Stimulated activated CD4-positive, alpha-beta T cell treated with anti-CD3 and anti-CD28 coated beads, TNF-alpha, amount 100 ng/mL, for 4 hours (primary cell): ENCODE measurements at places on chromosomes 3 and 15.

DNA sequence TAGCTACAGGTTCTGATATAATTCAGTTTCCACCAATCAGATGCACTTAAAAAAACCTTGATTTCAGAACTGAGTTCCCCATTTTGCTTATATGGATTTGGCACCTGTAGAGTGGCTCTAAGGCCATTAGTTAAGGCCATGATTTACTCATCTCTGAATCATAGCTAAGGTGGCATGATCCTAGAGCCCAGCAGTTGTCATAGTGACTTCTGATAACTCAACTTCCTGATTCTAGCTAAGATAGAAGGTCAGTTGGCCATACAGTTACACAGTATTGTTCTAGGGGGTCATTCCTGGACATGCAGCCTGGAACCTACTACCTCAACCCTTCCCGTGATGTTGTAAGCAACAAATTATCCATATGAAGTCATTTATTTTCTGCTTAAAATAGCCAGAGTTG lies 15.9 kb upstream of the TMEM87A start:
- no peak for DNase-seq

DNA sequence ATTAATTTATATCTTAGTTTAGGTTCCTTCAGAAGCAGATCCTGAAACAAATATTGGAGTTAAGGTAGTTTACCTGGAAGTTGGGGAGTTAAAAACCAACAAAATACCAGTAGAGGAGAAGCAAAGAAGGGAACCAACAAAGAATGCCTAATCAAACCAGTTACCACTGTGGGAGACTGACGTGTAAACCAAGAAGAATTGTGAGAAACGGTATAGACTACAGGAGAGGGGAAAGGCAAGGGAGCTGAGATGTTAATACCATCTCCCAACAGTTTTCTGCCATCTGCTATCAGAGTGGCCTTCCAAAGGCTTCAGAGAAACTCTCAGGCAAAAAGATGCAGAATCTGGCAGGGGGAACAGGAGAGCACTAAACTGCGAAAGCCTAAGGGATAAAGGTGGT lies 53.5 kb downstream of the BFSP2 start:
- DNase-seq: no peak

- no peak for DNase-seq
Measured at GRCh38 chr3:69235882-69236281, 113.5 kb upstream of the LMOD3 start.

DNA sequence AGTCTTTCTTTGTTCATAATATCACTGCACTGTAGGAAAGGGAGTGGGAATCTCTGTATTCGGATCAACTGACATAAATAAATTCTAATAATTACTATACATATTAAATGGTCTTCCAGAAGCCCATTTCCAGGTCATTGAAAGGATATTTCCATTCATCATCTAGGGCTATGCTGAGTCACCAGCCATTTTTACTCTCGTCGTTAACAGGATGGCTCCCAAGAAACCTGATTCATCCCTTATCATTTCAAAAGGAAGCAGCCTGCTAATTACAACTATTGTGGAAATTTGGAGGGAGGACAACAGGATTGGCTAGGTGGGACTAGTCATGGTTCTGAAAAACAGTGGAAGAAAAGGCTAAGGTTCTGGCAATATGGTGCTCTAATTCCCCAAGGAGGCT lies 13.6 kb downstream of the GMNC start:
- no peak for DNase-seq

DNA sequence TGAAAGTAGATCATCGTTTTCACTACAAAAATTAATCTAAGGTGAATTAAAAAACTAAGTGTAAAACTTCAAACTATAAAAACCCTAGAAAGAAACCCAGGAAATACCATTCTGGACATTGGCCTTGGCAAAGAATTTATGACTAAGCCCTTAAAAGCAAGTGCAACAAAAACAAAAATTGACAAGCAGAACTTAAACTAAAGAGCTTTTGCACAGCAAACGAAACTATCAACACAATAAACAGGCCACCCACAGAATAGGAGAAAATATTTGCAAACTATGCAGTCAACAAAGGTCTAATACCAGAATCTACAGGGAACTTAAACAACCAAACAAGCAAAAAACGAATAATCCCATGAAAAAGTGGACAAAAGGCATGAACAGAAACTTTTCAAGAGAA lies 302.0 kb downstream of the CHST2 start:
- DNase-seq: no peak

- DNase-seq: no peak
Measured at GRCh38 chr3:147661916-147662315, 252.8 kb downstream of the ZIC1 start.

DNA sequence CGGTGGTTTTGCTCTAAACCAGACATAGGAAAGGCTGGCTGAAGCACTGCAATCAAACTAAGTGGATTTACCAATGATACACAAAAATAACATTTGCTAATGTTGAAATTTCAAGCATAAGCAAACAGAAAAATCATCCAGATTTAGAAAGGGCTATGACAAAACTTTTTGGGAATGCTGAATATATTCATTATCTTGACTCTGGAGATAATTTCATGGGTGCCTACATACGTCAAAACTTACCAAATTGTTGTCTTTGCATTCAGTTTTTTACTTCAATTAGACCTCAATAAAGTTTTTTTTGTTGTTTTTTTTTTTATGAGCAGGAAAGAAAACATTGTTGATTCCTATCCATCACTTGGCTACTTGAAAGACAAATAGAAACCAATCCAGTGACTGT lies 140.8 kb downstream of the NR2E3 start:
- no peak for DNase-seq

- DNase-seq: no peak
Measured at GRCh38 chr15:33074942-33075341, 119.6 kb downstream of the FMN1 start.

DNA sequence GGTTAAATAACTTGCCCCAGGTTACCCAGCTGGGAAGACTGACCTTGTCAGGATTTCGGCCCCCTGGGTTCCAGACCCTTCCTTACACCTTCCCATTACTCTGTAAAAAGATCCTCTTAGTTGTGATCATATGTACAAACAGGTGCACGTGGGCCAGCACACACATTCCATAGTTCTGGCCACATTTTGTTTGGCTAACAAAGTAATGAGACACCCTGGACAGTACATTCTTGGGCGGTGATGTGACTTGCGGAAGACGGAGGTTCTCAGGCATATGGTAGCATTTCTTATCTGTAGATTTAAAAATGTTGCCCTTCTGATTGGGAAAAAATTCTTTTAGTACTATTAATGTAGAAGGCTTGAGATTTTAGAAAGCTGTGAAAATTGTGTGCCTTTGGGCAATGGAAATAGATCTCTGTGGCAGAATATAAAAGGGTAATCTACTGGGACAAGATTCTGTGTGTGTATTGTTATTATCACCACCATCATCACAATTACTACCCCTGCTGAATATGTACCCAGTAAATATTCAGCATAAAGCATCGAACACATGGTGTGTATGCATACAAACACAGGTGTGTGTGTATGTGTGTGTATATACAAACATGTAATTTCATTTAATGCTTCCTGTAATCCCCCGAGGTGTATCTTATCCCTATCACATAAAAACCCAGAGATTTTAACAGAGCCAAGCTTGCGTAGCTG lies 205.4 kb upstream of the UBE2E1 start:
- no peak for DNase-seq
